Small intestine (tissue), 16 donors: ENCODE measurements at places on chromosomes 6 and 20.
A peak's percentile ranks its signal among the peaks of the same experiment; 100 is the strongest.

- DNase-seq, result no peak
Measured at GRCh38 chr20:24455081-24455480, 14.3 kb upstream of the SYNDIG1 start.

- no peak for DNase-seq
Measured at GRCh38 chr6:34151321-34152041, 5.6 kb upstream of the GRM4 start.

DNA sequence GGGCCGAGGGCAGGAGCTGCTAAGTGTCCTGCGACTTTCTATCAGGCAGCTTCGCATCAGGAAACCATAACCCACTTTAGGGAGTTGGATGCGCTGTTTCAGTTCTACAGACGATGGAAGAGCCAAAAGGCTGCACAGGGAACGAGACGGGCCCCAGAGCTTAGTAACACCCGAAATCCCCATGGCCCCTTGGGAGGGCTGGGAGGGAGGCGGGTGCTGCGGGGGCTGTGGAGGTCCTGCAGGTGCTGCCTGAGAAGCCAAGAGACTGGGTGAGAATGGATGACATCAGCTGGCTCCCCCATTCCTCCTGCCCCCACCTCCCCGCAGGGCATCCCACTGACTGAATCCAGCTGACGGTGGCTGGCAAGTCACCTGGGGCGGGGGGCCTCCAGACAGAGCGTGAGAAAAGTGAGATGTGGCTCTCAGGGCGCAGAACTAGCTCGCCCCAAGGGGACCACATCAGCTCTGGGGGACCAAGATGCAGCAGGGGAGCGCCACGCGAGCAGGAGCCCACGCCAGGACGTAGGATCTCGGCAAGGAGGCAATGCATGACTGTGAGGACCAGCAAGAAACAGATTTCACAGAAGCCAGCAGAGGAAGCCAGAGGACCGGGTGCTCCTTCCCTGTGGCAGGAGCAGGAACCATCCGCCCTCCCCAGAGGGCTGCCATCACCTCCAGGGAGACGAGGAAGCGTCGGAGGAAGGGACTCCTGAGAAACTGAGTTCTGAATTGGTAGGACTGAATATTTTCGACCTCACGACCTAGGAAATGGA, 36.8 kb downstream of the PNLDC1 start:
- DNase-seq, result no peak

DNA sequence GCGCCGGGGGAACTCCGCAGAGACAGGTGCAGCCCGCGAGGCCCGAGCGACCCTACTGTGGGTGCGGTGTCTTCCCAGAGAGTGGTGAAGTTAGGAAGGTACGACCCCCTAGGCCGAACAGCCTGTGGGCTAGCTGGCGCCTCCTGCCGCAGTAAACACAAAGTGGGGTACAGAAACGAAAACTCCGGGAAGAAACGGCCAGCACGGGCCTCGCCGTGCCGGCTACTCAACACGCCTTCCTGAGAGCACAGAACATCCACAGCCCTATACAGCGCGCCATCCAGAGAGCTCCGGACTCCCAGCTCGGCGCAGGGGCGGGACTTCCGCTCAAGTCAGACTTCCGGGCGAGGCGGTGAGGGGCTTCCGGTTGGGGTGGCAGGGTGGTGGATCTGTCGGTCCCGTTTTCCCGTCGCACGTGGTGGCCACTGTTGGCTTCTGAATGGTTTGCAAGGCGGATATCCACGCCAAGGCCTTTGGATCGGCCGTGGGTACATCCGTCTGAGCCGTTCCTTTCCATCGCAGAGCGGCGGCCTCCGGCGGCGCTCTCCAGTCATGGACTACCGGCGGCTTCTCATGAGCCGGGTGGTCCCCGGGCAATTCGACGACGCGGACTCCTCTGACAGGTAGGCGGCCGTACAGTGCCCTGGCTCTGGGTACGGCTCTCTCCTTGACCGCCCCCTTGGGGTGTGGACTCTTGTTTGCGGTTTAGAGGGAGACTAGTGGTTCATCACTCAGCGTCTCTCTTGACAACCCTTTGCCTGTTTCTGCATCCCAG, at the start of the genes CAGE1 and RIOK1:
TSS of gene CAGE1 (minus strand) at position 292 of the 775 bp plus-strand sequence. CDS start 2,569 bp downstream, outside the sequence.
TSS of gene RIOK1 (plus strand) at position 358 of the 775 bp plus-strand sequence. CDS start at position 553, 195 bp downstream.
- DNase-seq, result peak; percentile 95

DNA sequence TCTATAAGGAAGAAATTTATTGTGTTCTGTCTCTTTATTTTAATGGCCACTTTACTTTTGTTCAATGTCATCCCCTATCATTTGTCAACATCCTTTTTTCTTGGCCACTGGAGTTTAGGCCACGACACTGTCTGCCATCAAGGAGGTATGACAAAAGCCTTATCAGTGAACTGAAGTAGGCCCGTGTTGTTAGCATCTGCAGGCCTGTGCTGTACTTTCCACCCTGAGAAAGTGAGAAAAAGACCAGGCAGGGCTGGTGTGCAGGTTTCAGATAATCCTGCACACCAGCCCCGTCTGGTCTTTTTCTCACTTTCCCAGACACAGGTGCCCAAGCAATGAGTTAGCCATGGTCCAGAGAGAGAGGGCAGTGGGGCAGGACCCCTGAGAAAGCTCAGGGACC, 57.6 kb downstream of the GOPC start:
- DNase-seq, result no peak

- no peak for DNase-seq
Measured at GRCh38 chr6:2531426-2532215, 219.1 kb downstream of the MYLK4 start.

GRCh38 chr20:59363101-59363500, 62.7 kb downstream of the EDN3 start:
- no peak for DNase-seq

DNA sequence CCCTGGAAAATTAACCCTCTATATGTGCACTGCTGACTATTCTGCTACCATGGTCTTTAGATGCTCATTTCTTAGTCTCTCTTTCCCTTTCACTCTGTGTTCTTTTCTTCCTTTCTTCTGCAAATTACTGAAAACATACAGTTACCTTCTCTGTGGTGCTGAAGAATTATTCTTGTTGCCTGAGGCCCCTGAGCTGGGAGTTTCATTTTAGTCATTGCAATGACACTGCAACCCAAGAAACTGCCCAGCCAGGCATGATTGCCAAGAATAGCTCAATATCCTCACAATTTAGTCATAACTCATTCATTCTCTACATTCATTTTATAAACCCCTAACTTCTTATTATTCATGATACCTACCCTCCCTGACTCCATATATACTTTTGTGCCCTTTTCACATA, 245.8 kb upstream of the RAB32 start:
- no peak for DNase-seq

DNA sequence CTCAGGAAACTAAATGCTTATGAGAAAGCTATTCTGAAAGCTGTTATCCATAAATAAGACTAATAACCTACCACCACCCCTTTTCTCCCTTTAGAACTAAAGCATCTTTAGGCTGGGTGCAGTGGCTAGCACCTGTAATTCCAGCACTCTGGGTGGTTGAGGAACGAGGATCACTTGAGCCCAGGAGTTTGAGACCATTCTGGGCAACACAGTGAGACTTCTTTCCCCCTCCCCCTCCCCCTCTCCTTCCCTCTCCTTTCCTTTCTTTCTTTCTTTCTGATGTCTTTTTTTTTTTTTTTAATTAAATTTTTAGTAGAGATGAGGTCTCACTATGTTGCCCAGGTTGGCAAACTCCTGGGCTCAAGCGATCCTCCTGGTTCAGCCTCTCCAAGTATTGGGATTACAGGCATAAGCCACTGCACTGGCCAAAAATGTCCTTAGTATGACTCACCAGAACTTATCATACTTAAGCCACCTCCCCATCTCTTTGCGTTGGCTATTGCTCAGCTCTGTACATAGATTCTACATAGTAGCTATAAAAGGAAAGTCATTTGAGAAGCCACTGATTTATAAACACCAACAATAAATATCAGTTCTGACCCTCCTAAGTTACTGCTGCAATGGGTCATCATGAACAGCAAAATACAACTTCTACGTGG, 54.8 kb upstream of the SPDEF start:
- DNase-seq, result peak; percentile 74

- DNase-seq, result peak; percentile 96
Measured at GRCh38 chr6:7561153-7561964, 19.9 kb downstream of the DSP start.

- no peak for DNase-seq
Measured at GRCh38 chr6:126285871-126286365, 54.0 kb upstream of the CENPW start.

DNA sequence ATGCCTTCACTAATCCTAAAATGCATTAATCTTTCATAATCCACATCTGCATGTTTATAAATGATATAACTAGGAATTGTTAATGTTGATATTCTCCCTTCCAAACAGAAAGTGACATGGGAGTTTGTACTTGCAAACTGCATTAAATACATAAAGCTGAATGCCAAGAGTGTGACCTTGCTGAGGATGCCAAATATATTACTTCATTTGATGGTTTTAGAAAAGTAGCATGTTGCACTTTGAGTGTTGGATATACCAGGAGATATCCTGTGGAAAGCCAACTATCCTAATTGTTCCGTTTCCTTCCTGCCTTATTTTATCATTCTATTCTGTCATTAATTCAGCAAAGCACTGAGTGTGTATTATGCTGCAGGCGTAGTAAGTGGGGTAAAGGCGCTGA, 229.8 kb downstream of the TMEM242 start:
- no peak for DNase-seq

DNA sequence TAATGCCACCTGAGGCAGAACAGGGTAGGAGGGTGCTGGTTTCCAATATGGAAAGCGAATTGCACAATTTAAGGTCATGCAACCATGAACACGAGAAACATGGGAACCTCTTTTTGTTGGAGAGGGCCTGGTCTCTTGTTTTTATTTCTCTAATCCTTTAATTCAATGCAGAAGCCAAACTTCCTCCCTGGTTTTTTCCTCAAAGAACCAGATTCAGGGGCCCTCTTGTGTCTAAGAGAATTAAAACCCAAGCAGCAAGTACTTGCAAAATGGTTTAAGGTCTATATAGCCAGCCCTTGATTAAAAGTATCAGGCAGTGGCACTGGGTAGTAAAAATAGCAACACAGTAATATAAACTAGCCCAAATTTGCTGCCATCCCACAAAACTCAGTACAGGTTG, 19.5 kb downstream of the GSTA4 start:
- DNase-seq, result no peak

GRCh38 chr6:139967497-139967896, 593.0 kb upstream of the CITED2 start:
- DNase-seq, result no peak

- DNase-seq, result no peak
Measured at GRCh38 chr20:49394264-49394663, 88.2 kb downstream of the KCNB1 start.

- no peak for DNase-seq
Measured at GRCh38 chr20:3861191-3861590, 14.6 kb downstream of the MAVS start.

DNA sequence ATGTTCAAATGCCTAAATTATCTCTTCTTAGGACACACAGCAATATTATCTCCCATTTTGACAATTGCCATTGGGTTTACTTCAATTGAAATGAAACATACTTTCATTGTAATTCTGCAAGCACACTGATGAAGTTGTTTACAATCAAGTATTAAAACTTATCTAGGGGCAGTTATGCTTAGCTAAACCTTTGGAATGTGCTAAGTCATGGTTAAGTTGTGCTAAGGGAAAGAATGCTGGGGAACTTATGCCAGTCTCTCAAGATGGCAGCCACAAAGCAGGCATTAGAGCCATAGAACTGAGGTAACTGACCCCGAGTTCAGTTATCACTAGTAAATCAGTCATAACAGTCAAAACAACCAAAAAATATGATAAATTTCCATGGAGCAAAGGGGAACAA, 59.1 kb upstream of the NT5E start:
- peak; percentile 59 for DNase-seq

DNA sequence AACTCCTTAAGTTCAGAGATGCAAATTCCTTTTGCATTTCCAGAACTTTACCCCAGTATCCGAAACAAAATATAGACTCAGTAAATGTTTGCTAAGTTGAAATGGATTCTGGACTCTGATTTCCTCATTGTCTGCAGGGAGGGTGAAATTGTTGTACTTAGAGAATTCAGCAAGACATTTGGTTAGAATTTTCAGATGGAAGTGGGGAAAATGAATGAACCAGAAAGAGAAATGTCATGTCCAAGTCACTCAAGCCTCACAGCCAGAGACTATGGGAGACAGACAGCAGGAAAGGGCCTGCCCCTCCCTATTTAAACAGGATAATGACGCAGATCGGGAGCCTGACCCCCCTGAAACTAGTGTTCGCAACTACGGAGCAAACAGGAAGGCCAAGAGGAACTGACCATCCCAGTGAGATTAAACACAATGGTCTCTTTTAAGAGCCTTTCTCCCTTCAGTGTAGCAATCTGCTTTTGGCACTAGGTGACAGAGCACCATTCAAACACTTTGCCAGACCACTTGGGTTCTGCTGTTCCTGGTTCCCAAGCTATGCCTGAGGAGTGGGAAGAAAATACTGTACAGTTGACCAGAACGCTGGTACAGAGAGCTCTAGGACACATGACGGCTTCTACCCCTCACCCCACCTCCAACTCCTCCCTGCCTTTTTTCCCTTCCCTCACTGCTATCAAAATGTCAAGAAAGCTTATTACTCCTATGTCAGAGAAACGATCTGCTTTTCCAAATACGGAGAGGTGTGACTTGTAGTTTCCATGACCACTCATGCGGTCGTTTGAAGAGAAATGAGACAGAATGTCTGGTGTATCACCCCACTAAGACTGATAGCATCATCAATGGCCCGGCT, 13.7 kb downstream of the NEDD9 start:
- DNase-seq, result peak; percentile 52

DNA sequence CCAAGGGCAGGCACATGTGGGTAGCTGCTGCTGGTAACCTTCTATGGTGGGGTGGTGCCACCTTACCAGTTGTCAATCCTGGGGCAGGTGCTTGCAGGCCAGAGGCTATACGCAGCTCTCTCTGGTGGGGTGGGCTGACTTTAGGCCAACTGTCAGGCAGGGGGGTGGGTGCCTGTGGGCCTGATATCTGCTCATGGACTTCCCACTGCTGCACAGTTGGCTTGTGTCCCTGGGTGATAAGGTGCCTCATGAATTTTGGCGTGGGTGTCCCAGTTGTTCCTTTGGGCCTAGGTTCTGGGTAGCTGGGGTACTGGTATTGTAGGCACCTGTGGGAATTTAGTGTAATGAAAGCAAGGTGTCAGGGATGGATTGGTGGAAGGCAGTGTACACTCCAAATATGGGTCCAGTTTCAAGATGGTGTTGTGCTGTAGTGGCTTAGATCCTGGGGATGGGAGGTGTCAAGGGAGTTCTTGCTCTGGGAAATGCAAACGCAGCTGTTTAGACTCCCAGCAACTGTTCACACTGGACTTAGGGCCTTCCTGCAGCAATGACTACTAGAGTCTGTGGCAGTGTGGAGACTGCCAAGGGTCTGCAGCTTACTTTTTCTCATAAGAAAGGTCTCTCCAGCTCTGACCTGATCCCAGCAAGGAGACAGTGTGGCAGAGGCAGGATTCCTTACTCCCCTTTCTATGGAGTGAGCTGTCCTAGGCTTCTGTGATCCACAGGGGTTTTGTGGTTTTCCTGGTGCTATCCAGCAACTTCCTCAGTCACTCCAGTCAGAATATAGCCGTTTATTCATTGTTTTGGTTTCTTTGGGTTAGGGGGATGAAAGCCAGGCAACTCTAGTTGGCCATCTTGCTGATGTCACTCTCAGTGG, 128.2 kb downstream of the CRYBG1 start:
- no peak for DNase-seq

DNA sequence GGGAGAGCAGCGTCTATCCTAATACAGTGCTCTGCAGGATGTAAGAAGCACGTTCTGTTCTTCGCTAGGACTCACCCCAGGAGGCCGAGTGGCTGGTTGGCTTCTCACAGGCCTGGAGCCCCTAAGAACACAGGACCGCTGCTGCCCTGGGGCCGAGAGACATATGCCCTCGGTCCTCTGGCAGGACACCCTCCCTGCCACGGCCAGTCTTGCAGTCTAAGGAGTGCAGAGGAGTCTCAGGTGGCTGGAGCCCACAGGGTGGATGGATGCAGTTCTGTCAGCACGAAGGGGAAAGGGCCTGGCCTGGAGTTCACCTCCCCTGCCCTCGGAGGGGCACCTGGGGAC, 96.5 kb downstream of the SMOC2 start:
- DNase-seq, result no peak
